GM13976 (cell line): ENCODE measurements at places on chromosomes 7 and 10.

DNA sequence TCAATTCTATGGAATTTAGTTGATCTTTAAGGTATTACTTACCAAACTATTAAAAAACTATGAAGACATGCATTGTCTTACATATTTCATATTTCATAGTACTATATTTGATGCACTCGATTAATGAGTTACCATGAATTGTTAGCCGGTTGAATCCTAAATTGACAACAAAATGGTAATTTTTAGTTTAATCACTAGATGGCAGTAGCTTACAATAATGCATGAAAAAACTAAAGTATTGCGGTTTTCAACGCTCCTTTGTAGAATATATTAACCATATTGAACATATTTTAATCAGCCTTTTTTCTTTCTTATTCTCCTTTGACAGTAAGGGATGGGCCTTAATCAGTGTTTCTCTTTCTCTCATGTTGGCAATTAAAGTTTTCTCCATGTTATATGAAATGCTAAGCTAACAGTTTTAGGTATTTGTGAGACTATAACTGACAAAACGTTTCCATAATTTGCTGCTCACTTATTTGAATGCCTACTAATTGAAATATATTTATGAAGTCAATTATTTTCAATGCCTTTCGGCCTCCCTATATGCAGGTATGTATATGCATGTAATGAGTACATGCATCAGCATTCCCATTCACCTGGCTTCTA, 48.5 kb upstream of the ARL4A start:
- DNase-seq, result peak; percentile 16

DNA sequence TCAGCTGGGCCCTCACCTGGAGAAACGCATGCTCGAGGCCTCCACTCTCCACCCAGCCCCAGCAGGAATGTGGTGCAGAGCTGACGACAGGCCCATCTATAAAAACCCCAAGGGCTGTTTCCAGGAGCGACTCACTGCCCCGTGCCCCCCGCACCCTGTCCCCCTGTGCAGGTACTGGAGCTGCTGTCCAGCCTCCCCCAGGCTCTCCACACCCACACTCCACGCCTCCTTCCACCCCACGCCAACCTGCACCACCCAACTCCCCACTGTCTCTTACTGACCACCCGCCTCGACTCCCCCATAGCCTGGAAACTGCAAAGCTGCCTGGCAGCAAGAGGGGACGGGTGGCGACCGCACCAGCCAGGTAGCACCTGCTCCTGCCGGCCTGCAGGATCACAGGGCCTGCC, 43.3 kb downstream of the DIP2C start:
- no peak for DNase-seq

GRCh38 chr7:158710651-158711102, 6.1 kb upstream of the NCAPG2 start:
- DNase-seq, result peak; percentile 58

GRCh38 chr10:132103116-132103910, 37.6 kb downstream of the JAKMIP3 start:
- no peak for DNase-seq

DNA sequence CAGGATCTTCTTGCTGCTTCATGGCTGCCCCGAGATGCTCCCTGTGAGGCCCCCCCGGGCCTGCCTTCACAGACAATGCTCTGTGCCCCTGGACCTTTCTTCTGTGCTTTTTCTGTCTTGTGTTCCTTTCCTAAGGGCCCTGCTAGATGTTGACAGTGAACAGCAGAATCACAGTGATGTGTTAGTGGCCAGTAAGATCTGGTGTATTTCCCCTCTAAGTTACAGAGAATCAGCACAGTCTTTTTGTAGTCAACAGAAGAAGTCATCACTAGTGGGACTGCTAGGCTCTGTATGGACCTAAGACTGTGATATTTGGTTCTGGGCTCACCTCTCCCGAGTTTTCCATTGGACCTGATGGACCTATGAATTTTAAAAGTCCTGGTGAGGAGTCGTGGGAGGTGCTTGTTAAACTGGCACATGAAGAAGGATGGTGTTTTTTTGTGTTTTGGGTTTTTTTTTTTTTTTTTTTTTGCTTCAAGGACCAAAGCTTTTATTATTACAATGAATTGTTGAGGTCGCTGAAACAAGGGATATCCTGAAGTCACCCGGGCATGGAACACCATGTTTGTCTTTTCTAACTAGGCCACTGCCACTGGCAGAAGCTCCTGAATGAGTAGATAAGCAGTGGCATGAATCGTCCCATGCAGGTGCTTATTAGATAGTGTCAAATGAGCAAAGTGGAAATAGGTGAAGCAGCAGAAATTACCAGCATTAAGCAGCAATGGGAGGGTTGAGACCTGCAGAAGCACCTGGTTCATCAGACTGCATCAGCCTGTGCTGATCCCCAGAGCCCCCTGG, 194.8 kb downstream of the CELF2 start:
- DNase-seq, result no peak

GRCh38 chr7:148828965-148829364, 55.1 kb downstream of the EZH2 start:
- no peak for DNase-seq

- no peak for DNase-seq
Observed at GRCh38 chr7:142805350-142806021, 34.7 kb downstream of the PRSS2 start.

DNA sequence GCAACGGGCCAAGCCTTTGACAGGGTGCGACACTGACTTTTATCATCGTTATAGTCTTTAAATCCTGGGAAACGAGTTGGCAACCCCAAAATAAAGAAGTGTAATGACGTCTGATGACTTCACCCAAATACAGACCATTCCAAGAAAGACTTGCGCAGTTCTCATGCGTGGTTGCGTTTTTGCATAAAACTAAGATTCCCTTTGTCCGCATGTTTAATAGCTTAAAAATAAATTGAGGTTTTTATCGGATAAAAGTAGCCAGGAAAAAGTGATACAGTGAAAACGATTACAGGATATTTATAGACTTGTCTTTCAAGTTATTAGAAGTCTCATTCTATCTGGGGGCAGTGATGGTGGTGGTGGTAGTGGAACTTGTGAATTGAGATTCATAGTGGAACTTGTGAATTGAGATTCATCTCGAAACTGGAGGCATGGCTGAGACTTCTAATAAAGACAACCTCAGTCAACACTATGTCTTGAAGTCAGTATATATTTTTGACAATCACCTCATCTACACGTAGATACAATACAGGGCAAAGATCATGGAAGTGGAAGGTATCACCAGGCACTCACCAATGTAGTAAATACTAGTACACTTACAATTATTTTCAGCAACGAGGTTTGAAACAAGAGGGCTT, 1.2 kb upstream of the NAMPT start:
- DNase-seq, result peak; percentile 80

DNA sequence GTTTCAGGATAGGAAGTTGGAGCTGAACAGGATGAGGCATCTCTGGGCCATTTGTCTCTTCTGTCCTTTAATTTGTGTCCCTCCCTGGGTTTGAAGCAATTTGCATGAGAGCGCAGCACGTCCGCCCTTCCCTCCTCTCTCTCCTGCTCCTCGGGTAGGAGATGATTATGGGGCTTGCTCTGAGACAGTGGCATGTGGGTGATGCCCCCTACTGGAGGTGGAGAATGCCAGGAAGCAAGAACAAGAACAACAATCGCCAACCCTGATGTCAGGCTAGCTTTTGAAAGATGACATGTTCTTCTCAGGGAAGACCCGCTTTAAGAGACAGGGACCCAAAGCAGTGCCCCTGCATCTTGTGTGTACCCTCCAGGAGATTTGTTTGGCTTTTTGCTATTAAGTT, 63.9 kb upstream of the LOXL4 start:
- no peak for DNase-seq

DNA sequence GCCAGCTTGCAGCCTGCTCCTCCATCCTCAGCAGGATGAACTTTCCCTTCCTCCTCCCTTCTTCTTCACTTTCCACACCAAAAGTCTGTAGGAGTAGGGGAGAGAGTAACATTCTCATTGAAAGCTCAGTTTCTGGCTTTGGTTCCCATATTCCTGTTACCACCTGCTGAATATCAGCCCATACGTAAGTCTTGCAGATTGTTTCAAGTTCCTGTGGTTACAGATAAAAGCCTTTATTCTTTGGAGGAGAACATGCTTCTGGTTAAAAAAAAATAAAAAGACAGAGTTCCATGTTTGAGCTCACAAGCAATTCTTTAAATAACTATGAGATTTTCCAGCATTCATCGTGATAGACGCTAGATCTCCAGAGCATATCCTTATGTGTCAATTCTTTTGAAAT, 637.3 kb downstream of the SUGCT start:
- no peak for DNase-seq

DNA sequence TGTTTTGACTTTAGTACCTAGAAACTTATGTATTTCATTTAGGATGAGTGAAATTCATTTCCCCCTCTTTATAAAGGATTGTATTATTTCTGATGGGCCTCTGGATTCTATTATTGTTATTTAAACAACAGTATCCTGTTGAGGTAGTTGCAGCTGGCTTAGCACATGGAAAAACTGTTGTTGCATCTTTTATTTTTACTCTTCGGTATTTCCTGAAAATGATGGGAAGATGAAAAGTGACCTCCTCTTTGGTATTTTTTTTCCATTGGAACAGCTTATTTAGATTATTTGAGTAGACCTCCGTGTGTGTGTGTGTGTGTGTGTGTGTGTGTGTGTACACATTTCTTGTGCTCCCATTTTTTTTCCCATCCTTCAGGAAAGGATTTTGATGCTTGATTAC, 129.8 kb downstream of the PRKG1 start:
- no peak for DNase-seq

DNA sequence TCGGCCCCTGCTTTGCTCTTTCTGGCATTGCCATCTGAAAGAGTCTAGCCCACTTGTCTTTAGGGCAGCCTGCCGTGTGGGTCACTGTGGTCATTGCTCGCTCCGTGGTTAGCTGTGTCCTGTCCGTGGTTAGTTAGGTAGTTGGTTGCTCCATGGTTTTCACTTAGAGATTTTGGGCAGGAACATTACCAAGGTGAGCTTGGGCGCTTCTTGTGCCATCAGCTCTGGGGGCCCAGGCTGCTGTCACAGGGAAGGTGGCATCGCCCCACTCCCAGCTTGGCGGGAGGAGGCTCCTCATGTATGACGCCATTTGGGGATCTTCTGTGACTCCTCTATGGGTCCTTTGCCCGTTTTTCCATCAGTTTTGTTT, 53.1 kb downstream of the INPP5A start:
- DNase-seq, result no peak

DNA sequence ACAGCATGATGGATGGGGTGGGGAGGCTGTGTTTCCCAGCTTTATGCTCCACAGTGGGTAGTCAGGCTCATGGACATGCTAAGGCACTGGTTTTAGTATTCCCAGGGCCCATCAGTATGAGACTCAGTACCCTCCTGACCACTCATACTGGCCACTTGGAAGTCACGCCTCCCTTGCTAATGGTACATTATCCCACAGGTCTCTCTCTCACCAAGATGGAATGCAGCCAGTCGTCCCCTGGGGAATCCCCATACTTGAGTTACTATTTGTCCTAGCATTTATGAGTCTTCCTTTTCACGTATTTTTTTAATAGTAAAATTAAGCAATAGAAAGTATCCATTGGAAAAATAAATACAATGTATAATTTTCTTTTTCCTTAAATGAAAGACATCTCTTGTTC, 80.6 kb upstream of the TBX20 start:
- no peak for DNase-seq

DNA sequence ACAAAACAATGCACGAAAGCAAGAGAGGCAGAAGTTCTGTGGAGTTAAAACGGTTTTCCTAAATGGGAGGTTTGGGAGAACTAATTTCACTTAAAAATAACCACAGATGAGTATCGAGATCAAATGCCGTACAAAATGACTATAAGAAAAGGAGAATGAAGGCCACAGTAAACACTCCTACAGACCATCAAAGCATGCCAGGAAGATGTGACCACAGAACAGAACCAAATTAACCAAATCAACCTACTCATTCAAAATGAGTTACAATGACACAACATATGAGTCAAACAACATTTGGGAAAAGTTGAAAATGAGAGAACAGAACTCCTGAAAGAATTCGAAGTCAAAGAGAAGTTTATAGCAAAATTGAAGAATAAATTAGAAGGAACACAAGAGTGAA, 24.3 kb upstream of the DOCK1 start:
- DNase-seq, result no peak

GRCh38 chr7:101933028-101933427, 115.6 kb downstream of the CUX1 start:
- no peak for DNase-seq

DNA sequence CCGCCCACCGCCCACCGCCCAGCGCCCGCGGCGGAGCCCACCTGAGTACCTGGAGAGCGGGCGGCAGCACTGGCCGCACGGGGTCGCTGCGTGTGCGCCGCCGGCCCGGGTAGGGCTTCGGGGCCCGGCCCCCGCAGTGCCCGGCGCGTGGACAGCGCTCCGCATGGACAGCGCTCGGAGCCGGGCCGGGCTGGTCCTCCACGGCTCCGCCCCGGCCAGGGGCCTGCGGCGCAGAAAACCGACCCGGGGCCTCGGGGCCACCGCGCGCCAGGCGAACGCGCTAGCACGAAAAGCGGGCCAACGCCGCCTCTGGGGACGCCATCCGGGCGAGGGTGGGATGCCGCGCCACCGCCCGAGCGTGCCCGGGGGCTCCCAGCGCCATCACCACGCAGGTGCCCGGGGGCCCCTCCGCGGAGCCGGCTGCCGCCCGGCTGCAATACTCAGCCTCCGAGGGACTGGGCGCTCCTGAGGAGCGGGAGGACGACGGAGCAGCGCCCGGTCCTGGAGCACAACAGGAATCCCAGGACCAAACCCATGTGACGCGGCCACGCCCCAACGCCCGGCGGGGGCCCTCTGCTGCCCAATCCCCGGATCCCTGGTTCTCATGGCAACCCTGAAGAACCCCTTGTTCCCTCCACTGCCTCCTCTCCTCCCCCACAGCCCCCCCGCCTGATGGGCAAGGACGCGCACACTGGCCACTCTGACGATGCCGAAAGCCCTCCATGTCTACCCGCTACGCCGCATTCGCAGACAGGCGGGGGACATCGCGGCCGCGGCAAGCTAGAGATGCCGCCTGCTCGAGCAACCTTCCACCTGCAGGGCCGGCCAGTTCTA, at the start of gene GRB10:
TSS of gene GRB10 (minus strand) at position 522 of the 834 bp plus-strand sequence. CDS start 50,574 bp downstream, outside the sequence.
- no peak for DNase-seq

GRCh38 chr7:38280000-38280399, 6.6 kb upstream of the TARP start:
- DNase-seq, result no peak

DNA sequence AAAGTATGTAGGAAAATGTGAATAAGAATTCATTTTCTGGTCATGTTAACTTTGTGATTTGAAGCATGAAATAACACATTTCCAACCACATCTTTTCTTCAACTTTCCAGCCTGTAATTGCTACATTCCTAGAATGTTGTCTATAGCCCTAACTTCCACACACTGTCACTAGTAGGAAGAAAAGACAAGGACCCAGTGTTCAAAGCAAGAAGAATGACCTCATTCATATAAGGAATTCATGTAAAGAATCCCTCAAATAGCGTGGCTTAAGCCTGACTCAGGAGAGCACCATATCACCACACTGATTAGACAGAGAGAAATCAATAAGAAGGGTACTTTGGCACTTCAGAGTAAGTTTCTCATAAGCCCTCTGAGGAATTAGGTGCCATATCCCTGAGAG, 318.7 kb upstream of the CHRM2 start:
- no peak for DNase-seq

GRCh38 chr7:1562597-1563051, 6.6 kb upstream of the TMEM184A start:
- no peak for DNase-seq

- no peak for DNase-seq
Observed at GRCh38 chr7:140036224-140036962, 26.4 kb downstream of the PARP12 start.

GRCh38 chr7:30920584-30921539, 9.2 kb downstream of the AQP1 start:
- no peak for DNase-seq
